Calu3 (cell line): ENCODE measurements at places on chromosomes 1 and 21.
A peak's percentile ranks its signal among the peaks of the same experiment; 100 is the strongest.

DNA sequence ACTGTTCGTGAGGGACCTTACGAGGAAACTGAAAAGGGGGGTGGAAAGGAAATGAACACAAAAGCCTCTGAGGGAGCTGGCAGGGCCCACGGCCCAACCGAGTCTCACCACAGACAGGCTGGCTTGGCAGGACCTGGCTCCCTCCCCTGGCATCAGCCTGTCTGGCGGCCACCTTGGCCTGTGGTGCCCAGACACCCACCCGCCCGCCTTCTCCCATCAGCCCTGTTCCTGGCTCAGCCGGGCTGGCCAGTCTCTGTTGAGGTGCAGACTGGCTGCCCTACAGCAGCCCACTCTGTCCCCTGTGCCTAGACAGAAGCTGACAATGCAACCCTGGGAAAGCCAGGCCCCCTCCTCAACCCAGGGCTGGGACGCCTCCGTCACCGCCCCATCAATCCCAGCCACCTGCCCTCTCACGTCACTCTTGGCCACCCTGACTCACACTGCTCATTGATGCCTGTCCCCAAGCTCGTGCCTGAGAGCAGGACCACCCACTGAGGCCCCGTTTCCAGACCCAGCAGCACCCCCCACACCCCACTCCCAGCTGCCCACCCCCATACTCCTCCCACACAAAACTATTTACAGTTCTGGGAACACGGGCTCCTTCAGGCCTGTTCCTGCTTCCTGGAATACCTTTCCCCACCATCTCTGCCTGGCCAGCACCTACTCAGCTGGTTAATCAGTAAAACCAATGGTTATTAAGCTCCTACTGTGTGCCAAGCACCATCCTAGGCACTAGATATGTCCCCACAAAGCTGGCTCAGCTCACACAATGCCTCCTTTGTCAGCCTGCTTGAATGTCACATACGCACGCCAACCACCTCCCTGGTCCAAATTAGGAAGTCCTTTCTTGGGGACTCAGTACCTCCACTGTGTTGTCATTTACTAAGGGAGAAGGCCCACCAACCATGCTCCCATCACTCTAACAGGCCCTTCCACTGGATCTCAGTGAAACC lies 22.7 kb downstream of the SDC3 start:
- no peak for DNase-seq

DNA sequence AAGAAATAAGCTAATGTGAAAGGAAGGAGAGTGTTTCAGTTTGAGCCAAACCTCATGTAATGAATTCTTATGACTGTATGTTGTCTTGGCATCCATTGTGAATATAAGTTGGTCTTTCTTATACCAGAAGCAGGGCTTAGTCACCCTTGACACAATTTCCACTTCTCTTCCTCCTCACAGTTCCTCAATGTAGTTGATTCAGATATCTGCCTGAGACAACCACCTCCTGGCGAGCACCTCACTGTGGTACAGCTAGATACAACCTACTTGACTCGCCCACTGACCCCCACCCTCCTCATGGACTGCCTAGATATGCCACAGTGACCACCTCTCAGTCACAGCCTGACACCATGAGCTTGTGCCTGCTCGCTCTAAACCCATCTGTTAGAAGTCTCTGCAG lies 45.6 kb downstream of the KYAT3 start:
- DNase-seq, result no peak

GRCh38 chr1:42961312-42962091 lies 2.8 kb upstream of the SLC2A1 start:
- DNase-seq, result no peak

GRCh38 chr1:246214708-246215509 lies 292.2 kb downstream of the SMYD3 start:
- no peak for DNase-seq

GRCh38 chr1:24830680-24831272 lies 85.5 kb downstream of the CLIC4 start:
- no peak for DNase-seq

DNA sequence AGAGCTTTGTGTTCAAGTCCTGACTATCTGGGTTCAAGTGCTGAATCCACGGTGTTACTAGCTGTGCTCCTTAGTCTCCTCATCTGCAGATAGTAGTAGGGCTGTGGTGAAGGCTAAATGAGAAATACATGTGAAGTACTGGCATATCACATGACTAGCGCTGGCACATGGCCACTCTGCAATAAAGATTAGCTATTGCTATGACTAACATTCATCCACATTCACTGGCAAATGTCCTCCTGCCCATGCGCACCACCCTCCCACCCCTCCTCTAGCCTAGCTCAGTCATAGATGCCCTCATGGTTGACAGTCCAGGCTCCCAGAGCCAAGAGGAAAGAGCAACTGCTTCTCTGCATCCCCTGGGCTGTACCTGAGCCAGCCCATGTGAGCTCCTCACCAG lies 8.5 kb upstream of the COL8A2 start:
- DNase-seq, result peak; percentile 79

DNA sequence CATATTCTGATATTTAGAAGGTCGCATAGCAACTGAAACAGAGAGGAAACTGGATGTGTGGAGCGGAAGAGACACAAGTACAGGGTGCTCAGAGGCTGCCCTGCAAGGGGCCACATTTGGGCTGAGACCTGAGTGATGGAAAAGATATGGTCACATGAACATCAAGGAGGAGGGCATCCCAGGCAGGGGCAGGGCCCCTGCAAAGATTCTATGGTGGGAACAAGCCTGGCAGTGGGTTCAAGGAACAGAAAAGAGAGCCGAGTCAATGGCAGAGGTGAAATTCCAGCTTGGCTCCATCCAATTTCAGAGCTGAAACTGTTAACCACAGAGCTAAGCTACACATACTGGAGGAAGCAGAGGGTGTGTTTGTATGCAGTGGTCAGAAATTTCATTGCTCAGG lies 227.7 kb downstream of the PRDM2 start:
- DNase-seq, result no peak

GRCh38 chr1:153745417-153745816 lies 17.6 kb downstream of the INTS3 start:
- no peak for DNase-seq

DNA sequence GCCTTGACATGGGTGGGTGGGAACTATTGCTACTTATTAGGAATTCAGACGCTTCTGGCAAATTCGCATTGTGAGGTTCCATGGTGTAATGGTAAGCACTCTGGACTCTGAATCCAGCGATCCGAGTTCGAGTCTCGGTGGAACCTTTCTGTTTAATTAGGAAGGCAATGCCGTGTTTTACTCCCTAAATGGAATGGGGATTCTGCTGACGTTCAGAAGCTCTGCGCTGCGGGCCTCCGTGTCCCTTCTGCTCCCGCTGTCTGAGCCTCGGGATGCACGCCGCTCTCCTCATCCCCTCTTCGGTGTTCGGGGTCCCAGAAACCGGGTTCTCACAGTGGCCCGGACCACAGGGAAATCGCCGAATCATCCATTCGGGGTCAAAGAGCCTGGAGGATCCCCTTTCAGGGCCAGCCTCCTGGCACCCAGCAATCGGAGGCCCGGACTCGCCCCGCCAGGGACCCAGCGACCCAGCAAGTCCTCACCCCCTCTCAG lies 280.3 kb downstream of the FAM72C start:
- DNase-seq, result no peak

DNA sequence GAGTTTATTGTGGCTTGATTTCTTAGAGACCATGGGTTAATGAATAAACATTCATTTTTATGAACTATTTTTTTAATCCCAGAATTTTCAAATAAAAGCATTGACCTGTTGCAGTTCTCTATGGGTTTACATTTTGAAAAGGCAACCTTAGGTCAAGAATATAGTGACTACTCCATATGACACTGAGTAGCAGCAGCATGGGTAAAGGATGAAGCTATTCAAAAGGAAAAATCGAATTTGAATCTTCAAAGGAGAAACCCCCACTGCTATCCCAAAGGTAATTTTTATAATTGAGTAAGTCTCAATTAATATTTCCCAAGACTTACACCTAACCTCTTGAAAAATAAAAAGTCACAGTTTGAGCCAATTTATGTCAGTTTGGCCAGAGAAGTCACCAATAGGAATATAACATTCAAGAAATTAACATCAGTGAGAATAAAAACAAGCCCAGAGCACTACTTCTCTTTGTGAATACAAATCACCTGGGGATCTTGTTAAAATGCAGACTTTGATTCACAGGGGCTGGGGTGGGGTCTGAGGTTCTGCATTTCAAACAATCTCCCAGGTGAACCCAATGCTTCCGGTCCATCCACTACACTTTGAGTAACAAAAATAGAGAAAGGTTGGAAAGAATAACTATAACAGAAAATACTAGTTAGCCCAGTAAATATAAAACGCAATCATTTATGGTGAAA lies 39.8 kb downstream of the USP1 start:
- DNase-seq, result no peak

DNA sequence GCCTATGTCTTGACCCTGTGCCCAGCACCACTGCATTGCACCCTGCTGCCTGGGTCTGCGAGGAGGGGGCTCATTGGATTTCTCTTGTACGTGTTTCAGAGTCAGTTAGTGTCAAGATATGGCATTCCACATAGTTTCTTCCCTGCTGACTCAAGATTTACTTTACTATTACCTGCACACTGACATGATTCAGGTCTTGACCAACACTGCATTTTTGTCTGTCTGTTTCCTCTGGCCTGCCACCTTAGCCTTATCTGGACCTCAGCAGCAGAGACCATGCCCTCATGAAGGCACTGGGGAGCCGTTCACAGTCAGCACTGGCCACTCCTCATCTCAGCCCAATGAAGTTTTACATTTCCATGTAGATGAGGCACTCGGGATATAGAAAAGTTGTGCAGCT lies 155.4 kb downstream of the DHRS3 start:
- no peak for DNase-seq

DNA sequence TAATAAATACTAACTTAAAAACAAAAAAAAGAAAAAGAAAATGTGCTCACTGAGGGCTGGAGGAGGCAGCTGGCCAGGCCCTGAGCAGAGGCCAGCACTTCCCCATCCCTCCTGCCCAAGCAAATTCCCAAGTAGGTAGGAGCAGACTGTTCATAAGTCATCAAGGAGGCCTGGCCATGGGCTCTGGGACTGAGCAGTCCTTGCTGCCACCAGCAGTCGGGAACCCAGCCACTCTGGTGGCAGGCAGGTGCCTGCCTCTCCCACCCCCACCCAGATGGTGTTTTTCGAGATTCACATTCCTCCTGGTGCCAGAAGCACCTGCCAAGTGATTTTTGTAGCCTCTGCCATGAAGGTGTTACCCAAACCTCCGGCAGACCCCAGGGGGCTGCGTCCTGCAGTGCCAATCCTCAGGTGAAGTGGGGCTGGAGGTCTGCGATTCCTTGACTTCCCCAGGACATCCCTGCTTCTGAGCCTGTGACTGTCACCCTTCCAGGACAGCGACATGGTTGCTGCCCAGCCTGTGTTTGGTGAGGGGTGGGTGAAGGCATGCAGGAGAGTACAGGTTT lies 204.2 kb upstream of the TMEM51 start:
- no peak for DNase-seq

GRCh38 chr21:46598581-46599572 lies 6.0 kb downstream of the S100B start:
- DNase-seq, result no peak

- peak; percentile 64 for DNase-seq
Observed at GRCh38 chr1:172745014-172745413, 86.1 kb downstream of the FASLG start.

DNA sequence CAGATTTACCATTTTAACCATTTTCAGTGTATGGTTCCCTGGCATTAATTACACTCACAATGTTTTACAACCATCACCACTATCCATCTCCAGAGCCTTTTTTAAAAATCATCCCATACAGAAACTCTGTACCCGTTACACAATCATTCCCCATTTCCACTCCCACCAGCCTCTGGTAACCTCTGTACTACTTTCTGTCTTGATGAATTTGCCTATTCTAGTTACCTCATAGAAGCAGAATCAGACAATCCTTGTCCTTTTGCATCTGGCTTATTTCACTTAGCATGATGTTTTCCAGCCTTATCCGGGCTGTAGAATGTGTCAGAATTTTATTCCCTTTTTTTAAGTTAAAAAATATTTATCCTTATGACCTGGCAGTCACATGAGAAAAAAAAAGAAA lies 33.0 kb downstream of the PGM1 start:
- DNase-seq, result no peak

DNA sequence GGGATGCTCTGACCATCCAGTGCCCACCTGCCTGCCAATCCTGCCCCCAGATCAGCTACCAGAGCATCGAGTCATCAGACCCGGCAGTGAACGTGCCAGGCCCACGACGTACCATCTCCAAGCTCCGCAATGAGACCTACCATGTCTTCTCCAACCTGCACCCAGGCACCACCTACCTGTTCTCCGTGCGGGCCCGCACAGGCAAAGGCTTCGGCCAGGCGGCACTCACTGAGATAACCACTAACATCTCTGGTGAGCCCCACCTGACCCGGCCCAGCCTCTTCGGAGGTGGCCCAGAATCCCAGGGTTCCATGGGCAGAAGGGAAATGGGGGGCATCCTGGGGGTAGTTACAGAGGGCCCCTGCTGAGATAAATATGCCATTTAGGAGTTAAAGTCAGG lies 43.1 kb downstream of the PTPRU start:
- no peak for DNase-seq

- no peak for DNase-seq
Observed at GRCh38 chr1:151817353-151817730, 12.1 kb upstream of the LINGO4 start.

DNA sequence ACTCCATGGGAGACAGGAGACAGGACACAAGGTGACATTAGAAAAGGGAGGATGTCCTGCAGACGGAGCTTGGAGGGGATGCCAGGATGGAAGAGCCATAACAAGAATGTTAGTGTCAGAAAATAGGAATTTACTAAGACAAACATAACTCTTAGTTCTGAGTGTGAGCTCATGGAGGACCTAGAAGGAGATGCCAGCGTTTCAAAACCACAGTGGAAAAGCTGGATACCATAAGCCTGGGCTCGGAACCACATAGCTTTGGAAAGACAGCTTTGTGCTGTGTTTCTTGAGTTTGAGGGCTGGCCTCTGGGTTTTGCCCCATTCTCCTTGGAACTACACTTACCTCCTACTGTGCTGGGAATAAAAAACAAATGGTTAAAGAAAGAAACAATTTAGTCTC lies 128.4 kb downstream of the S1PR1 start:
- no peak for DNase-seq

- no peak for DNase-seq
Observed at GRCh38 chr21:29777160-29777559, 162.6 kb downstream of the GRIK1 start.

- peak; percentile 4 for DNase-seq
Observed at GRCh38 chr1:11388617-11389016, 90.3 kb upstream of the DISP3 start.

- DNase-seq, result no peak
Observed at GRCh38 chr1:53740621-53741105, 1.7 kb upstream of the GLIS1 start.

DNA sequence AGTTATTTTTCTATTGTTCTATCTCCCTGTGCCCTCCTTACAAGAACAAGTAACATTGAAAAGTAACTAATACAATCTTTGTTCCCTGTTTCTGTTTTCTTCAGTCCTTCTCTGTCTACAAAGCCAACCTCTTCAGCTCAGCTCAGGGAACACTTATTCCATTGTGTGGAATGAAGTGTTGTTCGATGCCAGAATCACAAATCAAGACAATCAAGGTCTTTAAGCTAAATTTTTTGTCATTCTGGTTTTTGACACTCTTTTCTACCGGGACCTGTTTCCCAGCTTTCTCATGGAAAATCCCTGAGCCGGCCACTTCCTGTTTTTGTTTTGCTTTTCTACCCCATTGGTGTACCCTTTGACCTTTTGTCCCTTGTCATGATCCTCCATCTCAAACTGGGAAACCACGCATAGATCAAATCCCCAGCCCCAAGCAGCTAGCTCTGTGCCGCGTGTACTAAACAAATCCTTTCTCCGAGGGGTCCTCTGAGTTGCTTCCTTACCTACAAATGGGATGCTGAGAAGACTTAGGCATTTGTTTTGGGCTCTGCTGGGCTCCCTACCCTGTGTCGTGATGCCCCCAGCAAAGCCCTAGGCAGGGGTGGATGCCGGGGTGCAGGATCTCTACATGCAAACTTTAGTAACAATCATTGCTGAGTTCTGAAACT lies 141.8 kb downstream of the TOMM20 start:
- no peak for DNase-seq
